GM12878 (cell line): ENCODE measurements at places on chromosomes 4 and X. TPM values are rescaled to one million over a fixed set of nuclear protein-coding genes. Genes with fewer than 3 reads are reported as not detected.

Gene MAGEA4
- polyA plus RNA-seq, result not detected in 2 replicates

DNA sequence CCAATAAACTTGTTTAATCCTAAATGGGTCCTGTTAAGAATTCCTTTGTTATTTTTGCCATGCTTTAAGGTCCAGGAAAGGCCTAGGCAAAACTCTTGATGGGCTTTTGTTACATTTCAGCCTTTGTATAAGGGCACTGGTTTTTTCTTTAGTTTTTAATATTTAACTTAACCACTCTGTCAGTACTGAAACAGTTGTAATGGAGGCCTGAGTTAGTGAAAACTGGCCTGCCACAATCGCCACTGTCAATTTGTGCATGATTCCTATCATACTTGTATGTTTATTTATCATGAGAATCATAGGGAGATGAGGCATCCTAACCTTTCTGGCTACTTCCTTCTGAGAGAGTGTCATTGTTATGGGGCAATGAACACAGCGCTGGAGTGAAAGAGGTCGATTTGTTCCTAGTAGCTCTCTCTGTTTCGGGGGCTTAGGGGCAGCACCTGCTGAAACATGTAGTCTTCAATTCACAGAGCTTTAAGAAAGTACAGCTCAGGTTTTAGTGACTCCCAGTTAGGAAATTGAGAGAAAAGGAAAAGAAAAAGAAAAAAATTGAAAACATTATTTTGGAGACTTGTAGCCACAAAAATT is 393.8 kb upstream of the FSTL5 start:
- no peaks in the 10 kb centered on the region for H3K27me3 ChIP-seq
- H3K36me3 ChIP-seq, result no peaks in the 10 kb centered on the region
- no peak overlapping the region for H3K27ac ChIP-seq
- DNase-seq, result no peak
- no peaks in the 10 kb centered on the region for H3K4me1 ChIP-seq

DNA sequence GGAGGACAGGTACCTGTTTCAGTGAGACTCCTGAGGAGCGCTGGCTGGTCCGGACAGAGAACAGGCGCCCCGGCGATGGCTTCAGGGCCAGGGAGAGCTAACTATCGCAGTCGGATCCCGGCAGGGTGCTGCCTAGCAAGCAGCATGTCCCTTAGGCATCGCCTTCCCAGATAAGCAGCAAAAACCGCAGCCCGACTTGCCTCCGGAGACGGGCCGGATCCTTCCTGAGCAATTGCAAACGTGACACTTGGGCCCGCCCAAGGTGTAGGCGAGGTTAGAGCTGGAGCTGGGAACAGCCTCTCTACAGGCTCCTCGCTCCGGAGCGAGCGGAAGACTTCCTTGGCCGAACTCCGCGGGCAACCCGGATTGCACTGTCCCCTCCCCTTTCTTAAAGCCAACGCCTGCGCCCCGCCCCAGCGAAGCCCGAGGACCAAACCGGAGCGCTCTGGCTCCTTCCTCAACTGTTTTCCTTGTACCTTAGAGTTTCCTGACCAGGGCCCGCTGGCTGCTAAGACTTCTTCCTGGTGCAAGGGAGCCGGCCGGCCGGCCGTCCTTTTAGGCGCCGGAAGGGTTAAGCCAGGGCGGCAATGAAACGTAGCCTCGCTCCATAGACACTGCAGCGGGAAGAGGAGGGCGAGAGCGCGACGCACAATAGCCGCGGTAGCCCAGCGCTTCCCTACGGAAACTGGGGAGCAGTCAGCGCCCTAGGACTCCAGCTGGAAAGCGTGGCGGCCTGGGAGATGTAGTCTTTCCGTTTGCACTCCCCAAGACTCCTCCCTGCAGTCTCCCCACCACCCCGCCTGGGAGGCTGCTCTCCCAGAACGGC is at the start of gene OPHN1:
Gene OPHN1 (minus strand): TSS at position 341 of the 826 bp plus-strand sequence. CDS start 475 bp downstream, outside the sequence.
- DNase-seq, result no peak
- no peaks in the 10 kb centered on the region for H3K4me1 ChIP-seq
- H3K27me3 ChIP-seq, result no peaks in the 10 kb centered on the region; the same call in 1 of the 2 replicates
- no peak within 1 kb of the TSS for H3K4me3 ChIP-seq
- no peak within 1 kb of the TSS for H3K27ac ChIP-seq

DNA sequence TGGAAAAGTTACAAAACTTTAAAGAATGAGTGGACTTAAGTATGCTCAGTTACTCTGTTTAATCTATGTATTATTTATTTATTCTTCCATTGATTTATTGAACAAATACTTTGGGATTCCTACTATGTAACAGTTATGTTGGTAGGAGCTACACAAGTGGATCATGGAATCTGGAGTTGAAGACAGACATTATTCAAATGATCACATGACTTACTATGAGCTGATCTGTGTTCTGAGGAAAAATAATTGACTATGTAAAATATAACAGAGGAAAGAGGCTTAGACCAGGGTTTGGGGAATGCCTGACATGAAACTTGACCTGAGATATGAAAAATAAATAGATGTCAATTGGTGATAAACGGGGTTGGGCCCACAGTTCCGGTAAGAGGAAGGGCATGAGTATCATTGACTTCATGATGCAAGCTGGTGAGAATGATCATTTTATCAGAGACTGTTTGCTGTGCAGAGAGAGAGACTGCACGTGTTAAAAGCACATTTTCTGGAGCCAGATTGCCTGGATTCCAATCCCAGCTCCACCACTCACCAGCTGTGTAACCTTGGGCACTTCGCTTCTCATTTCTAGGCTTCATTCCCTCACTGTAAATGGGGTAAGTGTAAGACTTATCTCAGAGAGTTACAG is 179.0 kb downstream of the SPCS3 start:
- H3K4me1 ChIP-seq, result no peaks in the 10 kb centered on the region
- no peak for DNase-seq
- no peak overlapping the region for H3K4me3 ChIP-seq
- no peaks in the 10 kb centered on the region for H3K27me3 ChIP-seq
- H3K36me3 ChIP-seq, result no peaks in the 10 kb centered on the region

- no peak overlapping the region for H3K27ac ChIP-seq
- H3K36me3 ChIP-seq, result no peaks in the 10 kb centered on the region
- no peaks in the 10 kb centered on the region for H3K27me3 ChIP-seq
- H3K4me3 ChIP-seq, result no peak overlapping the region
Measured at GRCh38 chrX:70196961-70197720, 19.9 kb downstream of the DGAT2L6 start.

GRCh38 chr4:1400831-1401408 is 5.3 kb downstream of the NKX1-1 start:
- no peak overlapping the region for H3K4me3 ChIP-seq
- H3K4me1 ChIP-seq, result no peaks in the 10 kb centered on the region
- no peaks in the 10 kb centered on the region for H3K27me3 ChIP-seq
- no peaks in the 10 kb centered on the region for H3K36me3 ChIP-seq
- no peak overlapping the region for H3K27ac ChIP-seq

- no peaks in the 10 kb centered on the region for H3K36me3 ChIP-seq
- H3K27me3 ChIP-seq, result no peaks in the 10 kb centered on the region
- no peak overlapping the region for H3K4me3 ChIP-seq
Measured at GRCh38 chrX:96424007-96424406, 260.6 kb upstream of the DIAPH2 start.

DNA sequence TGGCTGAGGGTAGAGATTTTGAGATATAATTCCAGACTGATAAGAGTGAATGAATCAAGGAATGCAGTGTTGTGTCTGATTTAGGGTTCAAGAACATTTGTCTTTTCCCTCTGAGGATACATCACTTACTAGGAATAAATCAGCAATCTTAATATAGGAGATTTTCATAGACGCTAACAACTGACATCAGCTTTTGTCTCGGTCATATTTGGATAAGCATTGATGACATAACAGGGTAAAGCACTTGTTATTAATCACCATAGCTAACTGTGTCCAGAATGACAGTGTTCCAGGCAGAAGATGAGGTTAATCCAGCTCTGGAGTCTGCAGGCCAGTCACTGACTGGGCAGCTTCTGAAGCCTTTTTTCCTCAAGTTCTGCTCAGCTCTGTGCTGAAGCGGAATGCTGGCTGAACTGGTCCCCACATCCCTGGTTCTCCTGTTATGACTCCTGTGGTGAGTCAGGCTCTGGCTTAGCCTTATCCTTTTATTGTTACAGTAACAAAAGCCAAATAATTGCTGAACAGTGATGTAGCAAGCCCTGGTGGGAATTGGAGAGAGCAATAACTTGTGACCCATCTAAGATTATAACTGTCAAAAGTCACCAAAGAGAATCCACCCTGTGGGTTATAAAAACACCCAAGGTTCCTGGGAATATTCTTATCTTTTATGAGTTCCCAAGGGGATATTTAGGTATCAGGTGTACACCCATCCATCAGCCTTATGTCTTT is 41.8 kb downstream of the FNIP2 start:
- no peaks in the 10 kb centered on the region for H3K27me3 ChIP-seq
- H3K4me1 ChIP-seq, result peaks cover 30% of the 10 kb centered on the region
- H3K4me3 ChIP-seq, result no peak overlapping the region; the same call in 1 of the 2 replicates
- H3K36me3 ChIP-seq, result no peaks in the 10 kb centered on the region
- peak overlapping the region; percentile 43 for H3K27ac ChIP-seq
- no peak for DNase-seq

DNA sequence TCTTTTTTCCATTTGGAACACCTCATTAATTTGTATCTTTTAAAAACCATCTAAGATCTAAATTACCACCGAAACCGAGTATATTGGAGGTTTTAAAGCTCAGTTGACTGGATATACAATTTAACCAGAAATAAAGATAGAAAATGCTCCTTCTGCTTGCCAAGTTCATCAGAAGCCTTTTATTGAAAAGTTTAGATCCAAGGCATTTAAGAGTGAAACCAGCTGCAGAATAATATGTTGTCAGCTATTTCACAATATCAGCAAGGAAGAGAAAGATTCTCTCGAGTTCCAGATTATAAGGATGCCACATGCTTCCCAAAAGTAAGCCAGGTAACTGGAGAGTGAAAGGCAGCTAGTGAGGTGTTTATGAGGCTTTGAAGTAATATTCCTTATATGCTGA is 217.4 kb downstream of the DCTD start:
- H3K27me3 ChIP-seq, result no peaks in the 10 kb centered on the region
- H3K4me3 ChIP-seq, result no peak overlapping the region
- H3K27ac ChIP-seq, result no peak overlapping the region
- no peaks in the 10 kb centered on the region for H3K4me1 ChIP-seq
- no peaks in the 10 kb centered on the region for H3K36me3 ChIP-seq
- no peak for DNase-seq
